Activated T-cell treated with anti-CD3 and anti-CD28 coated beads for 48 hours (primary cell): ENCODE measurements at places on chromosomes 5 and 9.

DNA sequence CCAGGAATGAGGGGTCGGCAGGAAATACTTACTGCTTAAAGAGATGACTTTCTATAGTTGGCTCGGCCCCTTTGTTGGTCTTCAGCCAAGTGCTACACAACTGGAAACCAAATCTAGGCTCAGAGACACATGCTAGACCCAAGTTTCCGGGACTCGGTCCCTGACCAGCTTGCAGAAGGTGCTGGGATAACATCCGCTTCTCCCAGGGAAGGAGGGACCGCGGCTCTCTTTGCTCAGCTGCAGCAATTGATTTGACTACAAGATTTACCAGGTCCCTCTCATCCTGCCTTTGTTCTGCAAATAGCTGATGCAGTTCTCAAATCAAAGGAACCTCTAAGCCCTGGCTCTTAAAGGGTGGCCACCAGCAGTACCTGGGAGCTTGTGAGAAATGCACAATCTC lies 314.7 kb downstream of the MLLT3 start:
- DNase-seq: no peak

GRCh38 chr9:21831841-21832509 lies 29.5 kb downstream of the MTAP start:
- no peak for DNase-seq

DNA sequence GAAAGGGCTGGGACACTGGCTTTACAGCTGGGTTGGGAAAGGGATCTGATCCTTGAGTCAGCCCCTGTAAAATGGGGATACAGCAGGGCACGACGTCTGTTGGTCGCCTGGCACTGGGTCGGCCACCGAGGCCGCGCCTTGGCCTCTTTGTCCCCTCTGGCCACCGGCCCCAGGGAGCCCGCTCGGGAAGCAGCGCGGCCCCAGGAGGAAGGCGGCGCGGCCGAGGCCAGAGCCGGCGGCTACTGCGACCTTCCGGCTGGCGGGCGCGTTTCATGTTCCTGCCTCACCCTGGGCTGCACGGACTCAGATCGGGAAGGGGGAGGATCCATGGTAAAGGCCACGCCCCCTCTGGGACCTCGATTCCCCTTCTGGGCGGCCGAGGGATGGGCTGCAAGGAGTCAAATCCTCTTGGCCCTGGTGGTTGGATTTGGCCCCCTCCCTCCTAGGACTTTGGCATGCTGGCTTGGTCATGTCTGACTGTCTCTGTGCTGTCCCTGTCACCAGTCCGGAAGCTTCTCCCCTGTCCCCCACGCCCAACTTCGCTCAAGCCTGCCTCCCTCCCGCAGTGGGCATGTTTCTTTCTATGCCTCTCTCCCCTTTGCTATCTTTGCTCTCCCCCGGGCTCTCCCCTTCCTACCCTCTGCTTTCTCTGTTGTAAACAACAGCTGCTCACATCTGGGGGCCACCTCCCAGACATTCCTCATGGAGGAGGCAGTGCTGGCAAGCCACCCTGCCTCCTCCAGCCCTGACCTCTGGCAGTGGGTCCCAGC lies 25.8 kb downstream of the FPGS start:
- DNase-seq: no peak

DNA sequence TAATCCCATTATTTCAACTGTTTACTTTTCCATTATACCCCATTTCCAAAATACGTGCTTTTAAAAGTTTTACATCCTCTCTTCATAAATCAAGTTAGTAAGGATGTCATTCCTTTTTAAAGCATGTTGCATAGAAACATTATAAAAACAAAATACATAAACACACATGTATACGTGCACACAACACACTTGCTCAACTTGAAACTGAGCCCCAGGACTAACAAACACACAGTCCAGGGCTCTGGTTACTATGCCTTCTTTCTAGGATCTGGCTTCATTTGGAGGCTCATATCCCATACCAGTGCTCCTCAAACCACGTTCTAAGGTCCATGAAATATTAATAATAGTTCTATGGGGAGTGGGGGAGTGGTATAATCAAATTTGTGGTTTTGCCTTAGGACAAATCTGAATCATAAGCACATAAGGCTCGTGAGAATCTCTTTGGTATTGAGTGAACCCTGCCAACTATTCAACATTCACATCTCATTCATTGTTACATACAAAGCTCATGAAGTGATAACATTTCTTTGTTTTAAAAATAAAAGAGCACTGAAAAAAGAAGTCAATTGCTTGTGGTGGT lies 55.2 kb downstream of the NFIB start:
- no peak for DNase-seq

DNA sequence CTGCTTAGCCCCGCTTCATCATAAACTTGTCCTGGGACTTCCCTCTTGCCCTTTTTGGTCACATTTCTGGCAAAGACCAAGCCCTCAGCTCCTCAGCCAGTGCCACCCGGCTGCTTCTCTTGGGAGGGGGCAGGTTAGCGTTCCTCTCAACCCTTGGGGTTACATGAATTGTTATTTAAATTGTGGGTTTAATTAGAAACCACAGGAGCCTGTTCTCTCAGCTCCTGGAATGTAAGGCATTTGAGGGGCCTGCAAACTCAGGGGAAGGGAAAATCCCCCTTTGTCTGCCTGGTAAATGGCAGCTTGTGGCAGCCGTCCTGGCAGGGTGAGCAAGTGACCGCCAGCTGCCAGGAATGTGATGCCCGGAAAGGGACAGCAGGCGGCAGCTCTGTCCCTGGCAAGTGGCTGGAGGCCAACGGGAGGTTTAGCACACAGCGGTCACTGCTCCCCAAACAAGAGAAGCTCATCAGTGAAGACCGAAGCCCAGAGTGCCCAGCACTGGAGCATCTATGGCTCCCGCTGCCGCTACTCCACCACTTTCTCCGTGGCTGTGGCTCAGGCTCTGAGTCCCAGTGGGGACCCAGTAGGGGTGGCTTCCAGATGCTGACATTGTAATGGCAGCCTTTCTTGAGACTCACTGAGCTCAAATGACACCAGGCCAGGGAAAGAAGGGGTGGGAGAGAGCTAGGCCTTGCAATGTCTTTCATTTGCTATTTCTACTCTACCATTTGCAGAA lies 51.7 kb downstream of the SHB start:
- no peak for DNase-seq

- no peak for DNase-seq
Measured at GRCh38 chr9:98412101-98412842, 156.8 kb upstream of the TBC1D2 start.

GRCh38 chr5:74120585-74120984 lies 494.6 kb downstream of the ARHGEF28 start:
- DNase-seq: no peak

DNA sequence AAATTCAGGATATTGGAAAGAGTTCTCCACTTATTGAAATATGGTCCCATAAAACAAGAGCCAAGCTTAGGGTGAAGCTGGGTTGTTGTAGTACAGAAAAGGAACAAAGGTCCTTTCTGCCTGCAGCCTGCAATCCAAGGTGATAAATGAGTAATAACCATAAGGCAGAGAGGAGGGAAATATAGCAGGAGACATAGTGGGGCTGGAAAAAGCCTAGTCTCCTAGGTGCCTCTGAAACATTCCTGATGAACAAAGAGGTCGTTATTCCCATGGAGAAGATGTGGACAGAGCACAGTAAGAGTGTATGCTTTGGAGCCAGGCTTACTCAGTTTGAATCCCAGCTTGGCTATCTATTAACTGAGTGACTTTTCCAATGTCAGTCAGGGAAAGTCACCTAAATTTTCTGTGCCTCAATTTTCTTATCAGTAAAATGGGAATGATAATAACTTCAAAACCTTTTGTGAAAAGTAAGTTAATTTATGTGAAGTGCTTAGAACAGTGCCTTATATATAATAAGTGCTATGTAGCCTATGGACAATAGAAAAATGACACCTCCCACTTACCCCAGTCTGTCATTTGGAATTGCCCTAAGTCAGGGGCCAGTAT lies 110.8 kb upstream of the GRIN3A start:
- no peak for DNase-seq
